ENCODE measurements at places on chromosomes 16 and 17. TPM values are rescaled to one million over a fixed set of nuclear protein-coding genes. Genes with fewer than 3 reads are reported as not detected.

TBC1D3H gene
- total RNA-seq = not detected

AXIN2 gene
- 20.1 TPM for total RNA-seq

BCL6B gene
- total RNA-seq = 20.4 TPM

SMIM5 gene
- total RNA-seq = 6.8 TPM

CDRT15 gene
- total RNA-seq = not detected

ASPA gene
- 1.8 TPM for total RNA-seq

CES4A gene
- 6.2 TPM for total RNA-seq

TPSD1 gene
- total RNA-seq = 0.38 TPM

TBX4 gene
- total RNA-seq = 0.29 TPM

Data from heart left ventricle (tissue), 16 donors.